ENCODE measurements at places on chromosomes 3 and 15.

- DNase-seq = no peak
Measured at GRCh38 chr3:143135150-143135549, 15.6 kb downstream of the CHST2 start.

DNA sequence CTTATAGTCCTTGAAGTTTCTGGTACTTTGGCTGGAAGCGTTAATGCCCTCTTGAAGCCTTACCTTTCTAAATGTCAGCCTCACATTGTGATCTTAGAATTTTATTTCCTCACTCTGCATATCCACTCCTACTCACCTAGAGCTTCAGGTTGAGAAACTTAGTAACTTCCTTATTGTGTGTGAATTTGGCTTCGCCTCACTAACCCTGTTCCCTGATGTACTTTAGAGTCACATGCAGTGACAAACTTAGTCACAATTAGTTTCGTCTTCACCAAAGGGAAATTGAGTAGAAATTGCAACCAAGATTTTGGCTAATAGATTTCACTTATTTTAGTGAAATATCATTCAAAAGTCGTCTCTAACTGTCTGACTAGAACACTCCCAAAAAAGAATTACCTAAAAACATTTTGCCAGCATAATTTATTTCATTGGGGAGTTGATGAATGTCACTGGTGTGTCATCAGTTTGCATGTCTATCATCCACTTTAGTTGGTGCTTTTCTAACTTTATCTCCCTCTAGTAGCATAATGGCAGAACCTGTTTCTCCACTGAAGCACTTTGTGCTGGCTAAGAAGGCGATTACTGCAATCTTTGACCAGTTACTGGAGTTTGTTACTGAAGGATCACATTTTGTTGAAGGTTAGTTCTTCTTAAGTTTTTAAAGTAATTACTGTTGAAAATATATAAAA, 960 bp downstream of the MFN1 start:
- DNase-seq = no peak

GRCh38 chr15:77907824-77908751, 169.4 kb downstream of the TBC1D2B start:
- DNase-seq = no peak

GRCh38 chr3:38005076-38006020, 14.8 kb downstream of the VILL start:
- peak; percentile 95 for DNase-seq

DNA sequence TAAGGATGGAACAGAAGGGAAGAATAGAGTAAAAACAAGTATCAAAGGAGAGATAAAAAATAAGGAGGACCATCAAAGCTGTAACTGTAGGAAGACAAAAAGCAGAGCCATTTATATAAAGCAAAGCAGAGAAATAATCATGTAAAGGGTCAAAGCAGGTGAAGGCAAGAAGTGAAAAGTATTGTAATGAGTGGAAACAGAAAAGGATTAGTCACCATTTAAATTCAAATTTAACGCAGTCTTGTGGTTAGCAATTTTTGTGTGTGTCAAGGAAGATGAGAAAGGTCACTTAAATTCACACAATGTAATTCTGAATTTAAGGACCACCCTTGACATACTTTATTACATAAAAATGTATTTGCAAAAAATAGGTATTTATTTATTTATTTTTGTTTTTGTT, 567.8 kb downstream of the ROBO1 start:
- no peak for DNase-seq
